ENCODE measurements at places on chromosomes 2 and 18.

GRCh38 chr18:65239787-65240186 is 511.0 kb upstream of the CDH7 start:
- no peak for DNase-seq

DNA sequence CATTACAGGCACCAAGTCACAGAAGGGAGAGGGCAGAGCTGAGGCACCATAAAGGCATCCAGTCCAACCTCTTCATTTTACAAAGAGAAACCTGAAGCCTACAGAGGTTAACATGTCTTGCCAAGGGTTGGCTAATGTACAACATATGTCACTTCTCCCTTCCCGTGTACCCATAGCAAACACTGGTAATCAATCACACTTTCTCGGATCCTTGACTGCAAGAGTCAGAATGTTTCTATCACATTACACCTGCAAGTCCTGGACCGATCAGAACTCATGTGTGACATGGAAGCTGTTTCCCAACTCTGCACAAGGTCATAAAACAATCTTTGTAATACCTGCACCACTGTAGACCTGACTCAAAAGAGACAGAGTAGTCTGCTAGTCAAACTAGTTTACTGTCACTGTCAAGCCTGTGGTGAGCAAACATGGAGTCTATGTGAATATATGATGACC is 6.0 kb downstream of the ANKRD44 start:
- DNase-seq, result no peak

- no peak for DNase-seq
These were observed 80.5 kb downstream of the DGKD start for GRCh38 chr2:233434666-233435330.

GRCh38 chr2:65495251-65495877 is 63.0 kb upstream of the SPRED2 start:
- no peak for DNase-seq

DNA sequence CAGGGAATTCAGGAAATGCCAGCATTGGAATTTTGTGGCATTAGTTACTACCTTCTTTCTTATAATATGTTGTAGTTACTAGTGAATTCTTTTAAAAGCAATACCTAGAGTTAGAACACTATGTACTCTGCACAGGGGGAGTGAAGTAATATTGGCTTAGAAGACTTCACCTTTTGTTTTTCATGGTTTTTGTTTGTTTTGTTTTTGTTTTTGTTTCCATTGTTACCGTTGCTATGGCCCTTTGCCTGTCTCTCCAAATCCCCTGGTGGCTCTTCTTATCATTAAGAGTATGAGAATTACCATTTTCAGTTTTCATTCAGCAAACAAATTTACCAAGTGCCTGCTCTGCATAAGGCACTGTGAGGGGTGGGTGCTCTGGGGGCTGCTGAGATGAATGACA is 160.1 kb downstream of the HAUS1 start:
- DNase-seq, result no peak

GRCh38 chr18:154151-154550 is 4.2 kb upstream of the USP14 start:
- DNase-seq, result no peak

DNA sequence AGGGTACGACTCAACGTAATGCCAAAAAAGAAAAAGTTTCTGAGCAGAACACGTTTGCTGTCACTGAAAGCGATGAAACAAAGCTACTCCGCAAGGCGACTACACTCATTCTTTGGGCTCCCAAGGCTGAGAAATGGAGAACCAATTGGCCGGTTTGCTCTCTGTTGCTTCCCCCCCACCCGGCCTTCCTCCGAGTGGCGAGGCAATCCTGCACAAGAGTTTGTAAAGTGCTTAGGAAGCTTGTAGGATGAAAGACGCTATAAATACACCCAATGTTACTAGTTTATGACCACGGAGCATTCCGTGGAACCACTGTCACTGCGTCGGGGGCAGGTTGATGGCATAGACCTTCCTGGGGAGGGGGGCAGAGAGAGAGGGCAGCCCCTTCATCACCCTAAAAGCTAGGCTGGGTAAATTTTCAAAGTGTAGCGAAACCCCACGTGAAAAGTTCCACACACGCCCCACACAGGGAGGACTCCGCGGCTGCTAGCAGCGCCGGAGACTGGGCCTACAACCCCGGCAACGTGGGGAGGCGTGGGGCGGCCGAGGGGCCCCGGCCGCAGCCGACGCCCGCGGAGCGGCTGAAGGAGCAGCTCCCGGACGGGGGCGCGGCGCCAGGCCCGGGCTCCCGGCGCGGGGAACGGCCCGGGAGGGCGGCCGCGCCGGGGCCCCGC is 915 bp downstream of the CUL3 start:
- no peak for DNase-seq

DNA sequence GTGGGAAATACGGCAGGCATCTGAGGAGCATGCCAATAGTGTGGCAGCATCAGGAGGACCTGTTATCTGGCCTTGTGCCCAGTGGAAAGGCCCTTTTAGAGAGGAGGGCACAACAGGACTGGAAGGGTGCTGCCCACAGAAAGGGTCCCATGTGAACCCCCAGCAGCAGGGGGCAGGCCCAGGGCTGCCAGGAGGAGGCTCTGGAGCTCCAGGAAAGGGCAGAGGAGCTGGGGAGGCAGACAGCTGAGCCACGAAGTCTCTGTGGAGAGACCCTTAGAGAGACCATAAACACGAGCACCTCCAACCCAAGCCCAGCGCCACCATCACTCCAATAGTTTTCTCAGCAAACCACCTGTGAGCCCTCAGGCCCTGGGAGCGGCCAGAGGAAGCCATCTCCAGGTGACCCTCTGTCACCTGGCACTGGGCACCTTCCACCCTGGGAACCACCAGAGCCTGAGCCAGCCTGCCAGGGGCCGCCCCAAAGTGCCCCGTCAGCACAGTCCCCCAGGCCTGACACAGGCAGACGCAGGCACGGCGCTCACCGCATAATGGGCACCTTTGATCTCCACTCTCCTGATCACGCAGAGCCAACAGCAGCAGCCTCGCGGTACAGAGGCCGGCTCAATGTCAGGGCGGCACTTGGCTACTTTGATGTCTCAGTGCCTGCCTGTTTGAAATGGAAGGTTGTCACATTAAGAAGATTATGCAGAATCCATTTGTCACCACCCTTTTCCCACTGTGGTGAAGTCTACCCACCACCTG is 162.5 kb upstream of the RAB6C start:
- DNase-seq, result no peak

GRCh38 chr2:201987426-201987825 is 46.2 kb upstream of the FZD7 start:
- no peak for DNase-seq

DNA sequence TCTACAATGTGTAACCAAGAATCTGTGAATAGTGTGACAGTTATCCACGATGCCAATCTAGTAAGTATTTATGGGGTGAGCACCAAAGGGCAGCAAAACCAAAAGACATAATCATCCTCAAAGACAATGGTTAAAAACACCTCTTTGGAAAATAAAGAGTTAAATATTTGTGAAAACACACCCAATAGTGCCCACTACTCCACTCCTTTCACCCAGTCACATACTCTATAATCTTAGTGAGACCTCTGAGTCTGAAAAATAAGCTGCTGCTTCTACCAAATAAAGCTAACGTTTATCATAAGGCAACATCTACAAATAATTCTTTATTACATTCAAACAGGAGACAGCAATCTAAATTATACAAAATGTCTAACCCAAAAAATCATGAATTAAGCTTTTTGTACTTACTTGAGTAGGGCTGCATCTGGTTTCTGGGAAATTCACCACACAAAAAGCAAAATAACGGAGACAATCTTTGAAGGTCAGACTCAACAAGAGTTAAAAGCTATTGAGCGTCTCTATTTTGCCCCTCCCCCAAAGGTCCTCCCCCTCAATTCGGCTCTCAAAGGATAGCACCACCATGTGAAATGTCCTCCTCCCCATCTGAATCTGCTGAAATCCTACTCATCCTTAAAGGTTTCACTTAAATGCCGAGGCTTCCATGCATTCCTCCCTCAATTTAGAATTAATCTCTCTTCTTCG is 2.0 kb downstream of the RAPH1 start:
- DNase-seq, result no peak

- no peak for DNase-seq
These were observed 372.7 kb upstream of the ID2 start for GRCh38 chr2:8309131-8309530.

GRCh38 chr18:59606193-59607077 is 90.8 kb downstream of the CCBE1 start:
- DNase-seq, result no peak

- no peak for DNase-seq
These were observed 31.6 kb upstream of the CDK5R2 start for GRCh38 chr2:218927876-218928275.

DNA sequence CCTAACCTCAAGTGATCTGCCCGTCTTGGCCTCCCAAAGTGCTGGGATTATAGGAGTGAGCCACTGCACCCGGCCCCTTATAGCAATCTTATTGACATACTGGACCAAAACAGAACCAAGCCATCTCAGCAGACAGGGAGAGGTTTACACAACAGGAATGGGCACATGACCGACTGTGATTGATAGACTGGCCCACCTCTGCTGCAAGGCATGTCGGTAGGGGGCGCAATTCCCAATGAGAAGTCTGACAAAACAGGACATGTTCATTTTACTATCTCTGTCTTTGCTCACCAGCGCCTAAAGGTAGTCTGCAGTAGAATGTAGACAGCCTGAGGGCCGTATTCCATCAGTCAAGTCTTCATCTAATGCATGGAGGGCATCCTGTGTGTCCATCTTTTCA is 2.0 kb downstream of the LYPD6B start:
- DNase-seq, result no peak

DNA sequence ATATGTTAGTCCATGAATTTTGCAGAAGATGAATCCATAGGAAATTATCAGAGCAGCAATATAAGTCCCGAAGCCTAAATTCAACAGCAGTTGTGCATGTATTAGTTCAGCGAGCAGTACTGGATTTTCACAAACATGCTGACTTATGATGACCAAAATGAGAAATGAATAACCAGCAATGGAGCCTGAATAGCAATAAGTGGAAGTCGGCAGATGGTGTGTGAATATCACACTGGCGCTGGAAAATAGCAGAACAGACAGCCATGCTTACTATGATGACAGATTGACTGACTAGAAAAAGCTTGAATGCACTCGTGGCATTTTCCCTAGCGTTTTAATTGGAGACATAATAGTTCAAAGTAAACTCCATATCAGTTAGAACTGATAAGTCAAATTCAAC is 1114.5 kb downstream of the DSC3 start:
- DNase-seq, result no peak

- no peak for DNase-seq
These were observed 5.2 kb downstream of the KLHL29 start for GRCh38 chr2:23390152-23390551.

DNA sequence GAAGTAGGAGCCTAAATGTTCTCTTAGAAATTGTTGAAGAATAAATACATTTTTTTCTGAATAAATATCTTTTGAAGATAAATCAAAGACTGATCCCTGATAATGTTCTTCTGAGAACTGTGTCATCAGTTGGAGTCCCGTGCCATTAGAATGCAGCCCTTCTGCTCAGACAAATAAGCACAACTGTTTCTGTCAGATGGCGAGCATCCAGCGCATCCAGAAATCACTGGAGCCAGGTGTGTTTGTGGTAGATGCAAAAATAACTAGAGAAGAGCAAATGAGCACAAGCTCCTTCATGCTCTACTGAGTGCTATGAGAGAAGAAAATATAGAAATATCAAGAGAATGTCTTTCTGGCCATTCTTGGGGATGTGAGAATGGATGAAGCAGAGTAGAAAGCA is 573.7 kb downstream of the THSD7B start:
- no peak for DNase-seq

GRCh38 chr2:100418406-100418962 is 1.0 kb upstream of the CHST10 start:
- no peak for DNase-seq

DNA sequence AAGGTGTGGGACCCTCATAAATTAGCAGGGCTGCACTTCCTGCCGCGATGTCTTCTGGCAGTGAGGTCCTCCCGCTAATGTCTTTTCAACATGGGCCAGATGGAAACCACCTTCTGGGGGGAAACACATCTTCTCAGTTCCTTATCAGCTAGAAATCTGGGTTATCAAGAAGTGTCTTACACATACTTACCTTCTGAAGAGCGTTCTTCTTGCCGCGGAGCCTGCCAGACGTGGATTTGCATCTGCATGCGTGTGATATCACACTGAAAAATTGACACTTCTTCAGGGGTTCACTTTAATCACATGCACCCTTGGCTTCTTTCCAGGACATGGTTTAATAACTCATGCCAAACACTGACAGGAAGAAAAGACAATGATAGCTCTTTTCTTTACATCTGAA is 163.5 kb upstream of the SOX11 start:
- no peak for DNase-seq

DNA sequence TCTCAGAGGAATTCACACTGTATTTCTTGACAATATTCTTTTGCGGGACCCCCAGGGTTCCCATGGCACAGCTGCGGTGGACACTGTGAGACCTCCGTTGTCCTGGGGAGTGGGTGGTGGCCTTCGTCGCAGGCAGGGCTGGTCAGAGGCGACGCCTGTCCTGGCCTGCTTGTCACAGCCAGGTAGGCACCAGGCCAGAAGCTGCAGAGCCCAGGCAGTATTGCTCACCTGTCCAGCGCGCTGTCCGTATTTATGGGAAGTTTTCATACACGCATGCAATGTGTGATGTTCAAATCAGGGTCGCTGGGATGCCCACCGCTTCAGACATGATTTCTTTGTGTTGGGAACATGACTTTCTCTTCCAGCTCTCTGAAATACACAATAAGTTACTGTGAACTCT is 126.6 kb downstream of the RTP5 start:
- no peak for DNase-seq

GRCh38 chr2:85756822-85757435 is 3.1 kb downstream of the ATOH8 start:
- no peak for DNase-seq

GRCh38 chr2:43467891-43468290 is 127.9 kb downstream of the THADA start:
- no peak for DNase-seq

- DNase-seq, result no peak
These were observed 445.8 kb upstream of the ACVR2A start for GRCh38 chr2:147398996-147399395.

- no peak for DNase-seq
These were observed 15.2 kb upstream of the ITSN2 start for GRCh38 chr2:24375349-24376087.

- no peak for DNase-seq
These were observed 32.5 kb downstream of the SLC66A3 start for GRCh38 chr2:11187731-11188130.

- no peak for DNase-seq
These were observed 43.4 kb upstream of the VIT start for GRCh38 chr2:36653155-36653554.

DNA sequence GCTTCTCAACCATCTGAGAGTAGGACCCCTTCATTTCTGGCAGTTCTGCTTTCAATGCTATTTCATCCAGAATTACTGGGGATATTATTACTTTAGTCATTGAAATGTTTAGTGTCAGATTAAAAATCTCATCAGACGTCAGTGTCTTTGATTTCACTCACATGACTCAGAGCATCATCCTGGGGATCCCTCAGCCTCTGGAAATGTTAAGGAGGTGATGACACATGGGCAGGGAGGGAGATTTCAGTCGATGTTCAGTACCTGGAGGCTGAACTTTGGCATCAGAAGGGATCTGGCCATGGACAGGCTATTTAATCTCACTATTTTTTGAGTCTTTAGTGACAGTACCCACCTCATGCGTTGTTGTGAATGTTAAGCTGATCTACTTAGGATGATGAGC is 39.1 kb downstream of the OSBPL6 start:
- DNase-seq, result no peak

Data from activated naive CD8-positive, alpha-beta T cell treated with anti-CD3 and anti-CD28 coated beads, Interleukin-2, amount 50 U/mL, for 16 hours (primary cell).